Mammary epithelial cell (primary cell): ENCODE measurements at places on chromosomes 5 and 9.
A peak's percentile ranks its signal among the peaks of the same experiment; 100 is the strongest.

DNA sequence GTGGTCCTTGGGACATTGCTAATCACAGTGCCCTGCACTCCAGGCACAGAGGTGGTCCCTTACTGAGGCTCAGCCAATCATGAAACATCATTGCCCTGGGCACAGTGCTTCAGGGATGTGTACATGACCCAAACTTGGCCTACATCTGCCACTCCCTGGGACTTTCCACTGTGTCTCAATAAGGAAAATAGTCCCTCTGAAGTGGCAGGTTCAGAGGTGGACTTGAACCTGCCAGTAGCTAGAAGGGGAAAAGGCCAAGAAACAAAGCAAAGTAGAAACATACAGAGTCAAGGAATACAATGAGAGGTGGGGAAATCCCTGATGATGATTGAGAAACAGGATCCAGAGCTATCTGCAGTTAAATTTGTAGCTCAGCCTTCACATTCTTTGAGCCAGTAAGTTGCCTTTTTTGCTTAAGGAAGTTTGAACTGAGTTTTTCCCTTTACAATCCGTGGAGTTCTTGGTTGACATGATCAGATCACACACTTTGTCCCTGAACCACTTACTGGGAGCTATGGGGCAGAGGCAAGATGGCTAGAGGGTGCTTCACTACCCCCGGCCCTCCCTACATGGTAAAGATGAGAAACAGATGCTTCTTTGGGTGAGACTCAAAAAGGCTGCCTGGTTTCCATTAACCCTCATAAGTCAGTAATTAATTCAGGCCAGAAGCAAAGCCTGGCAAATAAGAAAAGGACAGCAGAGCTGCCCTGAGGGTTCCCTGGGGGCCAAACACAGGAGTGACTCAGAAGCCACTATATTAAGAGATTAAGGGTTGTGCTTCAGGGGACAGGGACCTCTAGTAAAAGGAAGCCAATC lies 57.6 kb downstream of the SH3TC2 start:
- DNase-seq, result peak; percentile 72

GRCh38 chr9:136586391-136586953 lies 40.6 kb upstream of the NOTCH1 start:
- no peak for DNase-seq

DNA sequence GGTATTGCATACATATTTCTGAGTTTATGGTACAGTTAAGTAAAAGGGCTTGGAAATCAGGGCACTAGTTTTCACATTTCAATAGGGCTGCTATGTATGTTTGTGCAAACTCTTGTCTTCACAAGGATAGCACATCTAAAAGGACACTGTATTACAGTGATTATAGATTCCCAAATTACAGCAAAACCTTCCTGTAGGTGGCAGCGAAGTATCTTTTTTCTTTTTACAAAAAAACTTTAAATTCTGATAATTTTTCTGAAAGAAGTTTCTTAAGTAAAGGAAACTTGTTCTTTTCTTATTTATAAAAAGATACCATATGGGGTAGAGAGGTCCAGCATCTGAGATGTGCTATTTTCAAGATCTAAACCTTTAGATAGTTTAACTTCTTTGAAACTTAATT lies 337.8 kb downstream of the PTPRD start:
- no peak for DNase-seq

DNA sequence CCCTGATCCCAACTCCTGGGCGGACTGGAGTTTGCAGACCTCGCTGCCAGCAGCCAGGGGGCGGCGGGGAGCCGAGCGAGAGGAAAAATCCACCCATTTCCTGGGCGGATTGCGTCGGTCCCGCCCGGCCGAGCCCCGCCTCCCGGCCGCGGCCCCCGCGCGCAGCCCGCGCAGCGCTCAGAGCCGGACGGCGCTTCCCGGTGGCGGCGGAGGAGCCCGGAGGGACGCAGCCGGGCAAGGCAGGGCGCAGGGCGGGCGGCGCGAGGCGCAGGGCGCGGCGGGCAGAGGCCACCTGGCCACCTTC lies at the start of gene OLFM1:
Gene OLFM1, plus strand, starts transcription at position 180 of the 304 bp plus-strand sequence. CDS start 322 bp downstream, outside the sequence.
- DNase-seq, result peak; percentile 51

DNA sequence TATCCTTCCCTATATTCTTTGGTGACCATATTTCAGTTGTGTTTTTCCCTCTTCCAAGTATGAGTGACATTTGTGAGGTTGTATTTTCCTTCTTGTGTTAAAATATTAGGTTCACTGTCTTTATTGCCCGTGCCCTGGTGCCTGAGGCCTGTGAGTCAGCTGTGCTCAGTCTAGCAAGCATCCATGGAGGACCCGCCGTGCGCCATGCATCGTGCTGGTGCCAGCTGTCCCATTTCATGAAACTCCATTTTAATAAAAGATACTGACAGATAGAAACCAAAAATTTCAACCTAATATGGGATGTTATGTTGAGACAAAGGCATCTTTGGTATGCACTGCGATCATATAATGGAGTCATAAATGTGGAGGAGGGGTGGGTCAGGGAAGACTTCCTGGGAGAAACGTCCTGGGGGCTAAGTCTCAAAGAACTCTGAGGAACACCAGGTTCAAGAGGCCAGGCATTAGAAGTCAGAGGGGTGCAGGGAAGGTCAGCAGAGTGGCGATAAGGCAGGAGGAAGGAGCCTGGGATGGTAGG lies 34.0 kb upstream of the FGF1 start:
- DNase-seq, result no peak

DNA sequence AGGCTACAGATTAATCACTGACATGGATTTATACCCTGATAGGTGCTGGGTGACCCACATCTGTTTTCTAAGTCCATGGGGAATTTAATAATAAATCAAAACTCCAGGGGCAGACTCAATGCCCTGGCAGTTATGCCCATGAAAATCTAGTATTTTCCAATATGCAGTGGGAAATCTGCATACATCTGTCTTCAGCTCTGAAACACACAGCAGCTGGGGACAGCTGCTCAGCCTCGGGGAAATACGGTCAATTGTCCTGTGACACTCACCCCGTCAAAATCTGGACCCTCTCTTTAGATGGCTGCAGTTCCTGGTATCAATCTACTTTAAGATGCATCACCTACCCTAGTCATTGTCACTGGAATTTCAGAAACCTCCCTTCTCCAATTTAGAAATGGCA lies 12.7 kb upstream of the C1QTNF3 start:
- no peak for DNase-seq

DNA sequence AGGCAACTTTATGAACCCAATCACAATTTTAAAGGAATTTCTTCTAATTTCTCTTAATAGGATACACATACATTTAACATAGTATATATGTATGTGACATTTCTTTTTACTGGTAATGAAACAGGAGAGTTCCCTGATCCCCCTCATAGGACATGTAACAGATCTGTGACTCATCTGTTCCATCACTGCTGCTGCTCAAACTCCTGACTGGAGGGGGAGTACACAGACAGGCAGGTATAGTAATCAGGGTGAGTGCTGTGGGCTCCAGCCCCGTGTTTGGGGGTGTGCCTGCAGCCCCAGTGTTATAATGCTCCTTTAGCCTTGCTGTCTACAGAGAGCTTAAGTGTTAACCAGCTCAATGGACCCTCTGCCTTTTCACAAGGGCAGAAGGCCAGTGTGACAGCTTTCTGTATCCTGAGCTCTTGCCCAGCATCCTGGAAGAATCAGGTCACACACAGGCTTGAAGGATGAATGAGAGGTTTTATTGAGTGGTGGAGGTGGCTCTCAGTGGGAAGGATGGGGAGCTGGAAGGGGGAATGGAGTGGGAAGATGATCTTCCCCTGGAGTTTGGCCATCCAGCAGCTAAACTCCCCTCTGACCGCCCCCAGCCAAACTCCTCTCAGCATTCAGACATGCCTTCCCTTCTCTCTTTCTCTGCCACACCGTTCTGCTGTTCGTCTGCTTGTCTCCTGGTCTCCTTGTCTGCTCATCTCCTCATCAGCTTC lies 161.3 kb downstream of the ZNF608 start:
- DNase-seq, result peak; percentile 30
